Mesothelial cell of epicardium (in vitro differentiated cells): ENCODE measurements at places on chromosomes 2 and 18. TPM values are rescaled to one million over a fixed set of nuclear protein-coding genes. Genes with fewer than 3 reads are reported as not detected.

- no peaks in the 10 kb centered on the region for H3K27me3 ChIP-seq
- DNase-seq: no peak
- H3K4me3 ChIP-seq: no peak overlapping the region
- no peaks in the 10 kb centered on the region for H3K36me3 ChIP-seq
Observed at GRCh38 chr18:71673498-71673897, 870.6 kb downstream of the CBLN2 start.

GRCh38 chr2:112708968-112709367 is 11.9 kb upstream of the NT5DC4 start:
- peaks cover 4% of the 10 kb centered on the region for H3K4me1 ChIP-seq
- H3K36me3 ChIP-seq: no peaks in the 10 kb centered on the region
- DNase-seq: no peak
- no peak overlapping the region for H3K27ac ChIP-seq

DNA sequence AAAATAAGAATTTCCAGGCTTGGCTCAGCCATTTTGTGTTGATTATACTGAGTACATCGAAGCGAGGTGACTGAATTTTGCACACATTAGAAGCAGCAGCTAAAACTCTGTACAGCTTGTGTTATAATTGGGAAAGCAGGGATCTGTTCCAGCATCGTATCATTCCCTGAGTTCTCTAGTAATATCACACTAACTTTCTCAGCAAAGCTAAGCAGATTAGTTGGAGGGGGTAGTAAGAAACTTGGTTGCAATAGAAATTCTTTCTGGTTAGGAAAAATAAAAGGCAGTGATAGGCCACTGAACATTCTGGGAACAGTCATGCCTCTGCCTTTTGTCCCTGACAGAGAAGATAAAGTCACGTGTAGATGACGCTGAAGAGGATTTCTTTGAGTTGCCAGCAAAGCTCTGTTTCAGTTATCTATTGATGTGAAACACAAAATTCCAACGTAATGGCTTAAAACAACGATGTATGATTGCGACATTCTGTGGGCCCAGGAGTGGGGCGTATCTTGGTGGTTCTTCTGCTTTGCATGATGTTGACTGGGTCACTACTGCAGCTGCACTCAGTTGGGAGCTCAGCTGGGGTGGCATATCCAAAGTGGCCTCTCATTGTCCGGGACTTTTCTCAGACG is 202.1 kb upstream of the MEX3C start:
- H3K27ac ChIP-seq: peak overlapping the region; percentile 67
- H3K4me1 ChIP-seq: peaks cover 15% of the 10 kb centered on the region
- no peaks in the 10 kb centered on the region for H3K36me3 ChIP-seq
- no peak for DNase-seq

GRCh38 chr18:42275138-42275535 is 320.1 kb downstream of the PIK3C3 start:
- no peak overlapping the region for H3K27ac ChIP-seq
- H3K36me3 ChIP-seq: no peaks in the 10 kb centered on the region
- peaks cover 8% of the 10 kb centered on the region for H3K4me1 ChIP-seq
- no peaks in the 10 kb centered on the region for H3K27me3 ChIP-seq

DNA sequence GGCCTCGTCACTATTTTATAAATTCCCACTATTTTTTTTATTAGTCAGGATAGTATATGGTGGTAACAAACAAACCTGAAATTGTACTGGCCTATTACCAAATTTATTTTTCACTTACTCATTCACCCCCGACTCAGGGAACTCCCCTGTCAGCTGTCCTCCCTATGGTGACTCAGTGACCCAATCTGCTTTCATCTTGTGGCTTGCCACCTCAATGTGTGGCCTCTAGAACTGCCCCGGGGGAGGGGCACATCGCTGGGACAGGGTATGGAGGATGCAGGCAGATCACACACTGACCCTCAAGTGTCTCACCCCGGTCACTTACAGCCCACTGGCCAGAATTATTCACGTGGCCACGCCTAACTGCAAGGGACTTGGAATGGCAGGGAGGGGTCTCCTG is 71.6 kb downstream of the ACTR2 start:
- H3K36me3 ChIP-seq: peaks cover 6% of the 10 kb centered on the region
- H3K4me1 ChIP-seq: peaks cover 24% of the 10 kb centered on the region
- H3K4me3 ChIP-seq: no peak overlapping the region
- no peak overlapping the region for H3K27ac ChIP-seq

GPR75 gene
- 3.7 to 5.2 TPM (median 4.8 TPM) in 3 replicates for total RNA-seq

RAB6D gene
- total RNA-seq: not detected in 3 replicates

UCN gene
- total RNA-seq: 3.1 to 5.1 TPM (median 4.4 TPM) in 3 replicates
